Uterine smooth muscle cell (primary cell): ENCODE measurements at places on chromosomes 4 and X. TPM values are rescaled to one million over a fixed set of nuclear protein-coding genes. Genes with fewer than 3 reads are reported as not detected.

EPGN gene
- 1.1 TPM in 1 of 2 replicates, not detected in the other for total RNA-seq

ALAS2 gene
- not detected in 2 replicates for total RNA-seq

PDHA1 gene
- 81.0 and 90.2 TPM in 2 replicates for total RNA-seq

PALLD gene
- total RNA-seq, result 123 and 146 TPM in 2 replicates

SCML2 gene
- total RNA-seq, result 1.5 and 2.1 TPM in 2 replicates

GAR1 gene
- 2.7 and 3.2 TPM in 2 replicates for total RNA-seq

ZCCHC18 gene
- 0.55 and 2.0 TPM in 2 replicates for total RNA-seq

ATP2B3 gene
- total RNA-seq, result under 0.01 TPM in 1 of 2 replicates, not detected in the other

DAPP1 gene
- not detected in 2 replicates for total RNA-seq

MAGEA6 gene
- total RNA-seq, result not detected in 2 replicates

TEX13B gene
- 0.12 TPM in 1 of 2 replicates, not detected in the other for total RNA-seq

RXFP1 gene
- total RNA-seq, result 8.5 and 10.4 TPM in 2 replicates

CD40LG gene
- under 0.01 TPM in 1 of 2 replicates, not detected in the other for total RNA-seq

MAGEA11 gene
- total RNA-seq, result not detected in 2 replicates

ARMCX1 gene
- 68.4 and 69.9 TPM in 2 replicates for total RNA-seq
